ENCODE measurements at places on chromosomes 12 and 14. TPM values are rescaled to one million over a fixed set of nuclear protein-coding genes. Genes with fewer than 3 reads are reported as not detected.

EIF5 gene
- 265 TPM for total RNA-seq

C14orf180 gene
- total RNA-seq: not detected

LRTM2 gene
- total RNA-seq: not detected

ARHGEF25 gene
- 4.6 TPM for total RNA-seq

DNA sequence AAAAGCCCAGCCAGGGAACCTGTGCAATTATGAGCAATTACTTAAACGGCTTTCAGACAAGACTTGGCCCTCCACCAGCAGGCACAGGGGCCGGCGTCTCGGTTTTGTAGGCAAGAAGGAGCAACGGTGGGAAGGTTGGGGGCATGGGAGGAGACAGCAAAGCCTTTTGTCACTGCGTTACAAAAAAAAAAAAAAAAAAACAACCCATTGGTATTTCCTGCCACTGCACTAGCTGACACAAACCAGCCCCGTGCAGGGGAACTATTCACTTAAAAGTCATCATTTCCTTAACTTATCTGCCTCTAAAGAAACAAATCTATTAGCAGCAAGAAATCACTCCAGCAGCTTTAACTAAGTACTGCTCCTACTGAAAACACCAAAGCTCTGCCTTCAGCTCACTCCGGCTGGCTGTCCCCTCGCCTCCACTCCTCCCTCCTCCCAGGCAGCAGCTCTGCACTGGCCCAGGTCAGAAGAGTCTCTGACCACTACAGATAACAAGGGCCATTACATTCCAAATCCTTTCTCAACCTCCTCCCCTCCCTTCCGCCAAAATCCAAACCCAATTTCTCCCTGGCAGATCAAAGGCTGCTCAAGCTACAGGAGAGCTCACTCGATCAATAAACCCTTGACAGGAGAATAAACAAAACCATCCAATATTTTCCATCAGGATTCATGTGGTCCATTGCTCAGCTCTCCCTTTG lies 105.2 kb upstream of the CDKN3 start:
- peak; percentile 68 for DNase-seq

- no peak for DNase-seq
These were observed 283.5 kb downstream of the ZFP36L1 start for GRCh38 chr14:68509188-68509983.

DNA sequence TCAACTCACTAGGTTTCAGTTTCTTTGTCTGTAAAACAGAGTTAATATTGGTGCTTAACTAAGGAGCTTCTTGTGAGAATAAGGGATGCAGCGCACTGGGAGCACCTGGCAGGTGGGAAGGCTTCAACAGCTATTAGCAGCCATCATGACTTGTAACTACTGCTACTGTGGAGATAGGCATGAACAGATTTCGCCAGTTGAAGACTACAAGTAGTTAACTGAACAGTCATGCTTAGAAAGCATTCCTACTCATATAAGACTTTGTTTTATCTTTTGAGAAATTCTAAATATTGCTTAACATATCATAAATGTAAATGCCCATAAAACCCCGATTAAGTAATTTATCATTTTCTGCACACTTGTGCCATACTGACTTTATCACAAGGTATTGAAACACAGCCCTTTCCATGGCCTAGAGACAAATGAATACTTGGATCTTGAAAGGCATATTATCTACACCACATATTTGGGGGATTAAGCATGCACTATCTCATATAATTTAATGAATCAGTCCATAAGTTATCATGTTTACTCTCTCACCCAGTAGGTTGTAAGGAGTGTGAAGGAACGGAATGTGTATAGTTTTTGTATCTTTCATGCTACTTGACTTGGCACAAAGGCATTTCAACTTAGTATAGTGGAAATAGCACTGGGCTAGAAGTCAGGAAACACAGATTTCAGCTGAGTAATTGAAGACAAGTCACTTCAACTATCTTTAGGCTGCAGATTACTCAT lies 16.1 kb downstream of the NTN4 start:
- no peak for DNase-seq

- peak; percentile 37 for DNase-seq
These were observed 30.4 kb upstream of the BEGAIN start for GRCh38 chr14:100617410-100618317.

- DNase-seq: no peak
These were observed 108.5 kb upstream of the SOX5 start for GRCh38 chr12:24057920-24058476.

DNA sequence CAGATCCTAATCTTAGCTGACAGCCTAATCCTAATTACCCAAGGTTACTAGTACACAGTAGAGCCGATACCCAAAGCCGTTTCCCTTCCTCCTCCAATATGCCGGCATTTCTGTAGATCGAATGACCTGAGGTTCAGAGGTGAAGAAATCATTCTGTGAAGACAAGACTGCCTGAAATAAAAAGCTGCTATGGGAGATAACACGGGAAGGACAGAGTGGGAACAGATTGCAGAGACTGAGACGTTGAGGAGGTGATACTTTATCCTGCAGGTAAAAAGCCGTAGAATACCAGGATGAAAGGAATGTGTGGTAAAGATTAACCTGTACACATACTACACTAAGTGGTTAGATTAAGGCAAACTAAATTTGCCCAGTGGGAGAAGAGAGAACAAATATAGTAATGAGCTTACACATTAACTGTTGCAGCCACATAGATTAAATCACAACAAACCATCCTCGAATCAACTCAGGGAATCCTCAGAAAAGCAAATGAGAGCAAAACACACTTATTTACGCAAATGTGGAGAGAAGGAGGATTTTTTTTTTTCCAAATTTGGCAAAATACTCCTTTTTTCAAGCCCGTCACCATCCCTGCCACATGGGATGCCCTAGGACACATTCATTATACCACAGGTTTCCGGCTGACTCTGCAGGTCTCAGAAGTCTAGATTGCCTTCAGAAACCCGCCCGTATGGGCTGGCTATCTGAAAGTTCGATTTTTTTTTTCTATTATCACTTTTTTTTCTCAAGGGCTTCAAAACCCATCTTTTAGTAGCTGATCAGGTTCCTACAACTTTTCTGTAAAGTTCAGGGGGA lies 188.0 kb downstream of the TTC8 start:
- no peak for DNase-seq

- no peak for DNase-seq
These were observed 13.4 kb downstream of the C1S start for GRCh38 chr12:7073946-7074345.

Data from G401 (cell line).